Tongue (tissue), 3 donors: ENCODE measurements at places on chromosomes 2 and 18.

GRCh38 chr2:235877275-235877802 is 290.8 kb downstream of the GBX2 start:
- DNase-seq: no peak

GRCh38 chr2:57368190-57368589 is 678.4 kb upstream of the VRK2 start:
- no peak for DNase-seq

GRCh38 chr2:86500325-86501083 is 59.3 kb downstream of the KDM3A start:
- no peak for DNase-seq

GRCh38 chr18:22330508-22330907 is 87.2 kb downstream of the CTAGE1 start:
- no peak for DNase-seq

DNA sequence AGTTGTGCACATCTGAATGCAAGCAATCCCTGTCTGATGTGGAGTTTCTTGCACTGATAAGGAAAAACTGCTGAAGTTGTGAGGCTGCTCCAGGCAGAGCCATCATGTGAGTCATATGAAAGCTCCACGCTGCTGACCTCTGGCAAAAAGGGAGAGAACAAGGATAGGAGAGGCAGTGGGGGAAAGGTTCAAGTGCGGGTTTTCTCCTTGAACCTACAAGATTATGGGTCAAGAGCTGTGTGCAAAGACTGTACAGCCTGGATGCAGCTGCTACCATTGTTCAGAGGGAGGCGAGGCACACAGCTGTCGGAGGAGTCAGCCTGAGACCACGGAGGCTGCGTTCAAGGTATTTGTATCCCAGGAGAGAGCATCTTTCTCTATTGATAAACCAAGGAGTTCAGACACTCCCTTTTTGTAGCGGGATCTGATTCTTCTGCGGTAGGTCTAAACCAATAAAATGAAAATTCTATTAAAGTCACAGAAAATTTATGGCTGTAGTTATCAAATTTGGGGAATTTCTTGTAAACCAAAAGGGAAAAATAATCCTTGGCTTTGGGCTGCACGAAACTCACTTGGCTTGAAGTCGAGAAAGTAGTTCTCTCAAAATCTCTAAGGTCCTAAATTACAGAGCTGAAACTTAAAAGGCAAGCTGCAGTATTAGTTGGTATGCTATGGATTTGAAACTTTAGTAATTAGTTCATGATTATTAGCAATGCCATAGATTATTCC is at the start of gene CDK15:
Gene CDK15 (plus strand): TSS at position 96 of the 729 bp plus-strand sequence. CDS start 128 bp downstream, at position 224.
- DNase-seq: peak; percentile 61

- no peak for DNase-seq
Observed at GRCh38 chr2:223989206-223989855, 32.1 kb downstream of the MRPL44 start.

- no peak for DNase-seq
Observed at GRCh38 chr2:218043701-218044109, 25.3 kb upstream of the RUFY4 start.
